ENCODE measurements at places on chromosomes 1 and 21. TPM values are rescaled to one million over a fixed set of nuclear protein-coding genes. Genes with fewer than 3 reads are reported as not detected.

DNA sequence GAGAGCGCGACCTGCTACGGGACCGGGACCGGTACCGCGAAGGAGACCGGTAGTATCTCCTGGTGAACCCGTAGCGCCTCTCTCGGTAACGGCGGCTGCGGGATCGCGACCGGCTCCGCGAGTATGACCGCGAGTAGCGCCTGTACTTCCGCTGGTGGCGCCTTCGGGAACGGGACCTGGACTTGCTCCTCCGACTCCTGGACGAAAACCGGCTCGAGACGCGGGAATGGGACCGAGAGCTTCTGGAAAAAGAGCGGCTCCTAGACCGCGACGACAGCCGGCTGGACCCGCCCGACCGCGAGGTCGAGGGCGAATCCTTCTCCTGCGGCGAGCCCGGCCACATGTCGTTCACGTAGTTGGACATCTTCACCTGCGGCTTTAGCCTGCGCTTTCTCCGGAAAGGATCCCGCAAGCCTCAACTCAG lies 642 bp downstream of the RSRP1 start:
- DNase-seq = no peak

DNA sequence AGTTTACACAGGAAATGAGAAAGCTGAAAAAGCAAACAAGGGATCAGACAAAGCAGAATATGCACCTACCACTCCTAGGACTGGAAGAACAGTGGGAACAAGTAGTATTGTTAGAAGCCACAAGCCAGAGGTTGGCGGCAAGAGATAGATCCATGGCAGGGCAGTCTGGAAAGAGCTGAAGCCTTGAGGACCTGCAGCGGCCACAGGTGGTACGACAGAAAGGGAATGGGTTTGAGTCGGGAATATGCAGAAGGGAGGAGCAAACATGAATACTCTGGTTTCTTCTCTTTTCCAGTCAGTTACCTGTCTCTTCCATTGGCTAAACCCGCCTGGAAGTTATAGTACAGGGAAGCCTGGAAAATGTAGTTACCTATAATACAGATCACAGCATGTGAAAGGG lies 3.9 kb upstream of the PCNX2 start:
- no peak for DNase-seq

GRCh38 chr1:202010180-202011015 lies at the start of gene ELF3:
ELF3 (plus strand) TSS chr1:202010587; CDS start chr1:202011137, 550 bp downstream.
- no peak for DNase-seq

DNA sequence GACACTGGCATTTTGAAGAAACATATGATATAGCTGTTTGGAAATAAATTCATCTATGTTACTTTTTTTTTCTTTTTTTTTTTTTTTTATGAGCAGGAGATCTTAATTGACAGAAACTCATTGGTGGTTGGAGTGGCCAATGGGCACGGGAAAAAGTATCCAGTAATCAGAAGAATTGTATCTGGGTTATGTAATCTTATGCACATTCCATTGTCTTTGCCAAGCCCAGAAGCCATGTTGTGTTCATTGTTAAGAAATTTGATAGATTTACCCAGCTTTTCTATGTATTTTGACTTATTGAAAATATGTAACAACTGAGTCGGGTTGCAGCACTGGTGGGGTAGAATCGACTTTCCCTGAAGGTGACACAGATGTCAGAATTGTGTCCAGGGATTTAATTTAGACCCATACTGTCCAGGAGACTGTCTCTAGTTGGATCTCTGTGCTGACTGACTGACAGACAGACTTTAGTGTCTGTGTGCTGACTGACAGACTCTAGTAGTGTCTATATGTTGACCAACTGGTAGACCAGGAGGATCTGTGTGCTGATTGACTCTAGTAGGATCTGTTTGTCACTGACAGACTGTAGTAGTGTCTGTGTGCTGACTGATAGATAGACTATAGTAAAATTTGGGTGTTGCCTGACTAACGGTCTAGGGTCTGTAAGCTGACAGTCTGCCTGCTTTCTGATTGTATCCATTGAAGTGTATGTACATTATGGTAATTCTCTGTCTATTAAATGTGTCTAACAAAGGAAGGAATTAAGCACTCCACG lies 12.3 kb upstream of the C4BPB start:
- DNase-seq = no peak

DNA sequence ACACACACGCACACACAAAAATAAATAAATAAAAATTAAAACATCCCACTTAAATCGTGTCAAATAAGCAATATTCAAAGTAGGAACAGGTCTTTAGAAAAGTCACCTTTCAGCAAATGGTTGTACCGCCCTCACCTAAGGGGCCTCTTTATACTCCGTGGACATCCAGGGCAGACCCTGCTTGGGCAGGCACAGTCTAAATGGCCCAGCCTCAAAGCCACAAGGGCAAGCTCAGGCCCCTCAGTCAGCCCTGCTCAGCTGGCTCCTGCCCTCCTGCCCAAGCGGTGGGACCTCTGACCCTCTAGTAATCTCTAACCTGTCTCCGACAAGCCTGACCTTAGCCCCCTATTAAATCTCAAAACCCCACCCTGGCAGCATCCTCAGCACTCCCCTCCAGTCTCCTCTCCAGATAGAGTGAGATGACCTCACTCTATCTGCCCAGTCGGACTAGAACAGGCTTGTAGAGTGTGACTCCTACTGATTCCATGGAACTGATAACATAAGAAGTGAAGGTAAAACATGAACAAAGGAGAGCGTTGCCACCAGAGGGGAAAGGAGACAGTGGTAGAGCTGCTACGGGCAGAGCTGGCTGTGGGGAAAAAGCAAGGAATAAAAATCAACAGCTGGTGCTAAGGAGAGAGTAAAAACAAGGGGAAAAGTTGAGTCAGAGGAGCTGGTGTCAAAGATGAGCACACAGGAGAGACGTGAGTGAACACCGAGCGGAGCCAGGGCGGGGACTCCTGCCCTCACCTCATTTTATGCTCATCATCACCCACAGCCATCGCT lies 36.0 kb downstream of the SIPA1L2 start:
- no peak for DNase-seq

WNT3A gene
- total RNA-seq = not detected

CD1C gene
- total RNA-seq = not detected

NEGR1 gene
- not detected for total RNA-seq

DNA sequence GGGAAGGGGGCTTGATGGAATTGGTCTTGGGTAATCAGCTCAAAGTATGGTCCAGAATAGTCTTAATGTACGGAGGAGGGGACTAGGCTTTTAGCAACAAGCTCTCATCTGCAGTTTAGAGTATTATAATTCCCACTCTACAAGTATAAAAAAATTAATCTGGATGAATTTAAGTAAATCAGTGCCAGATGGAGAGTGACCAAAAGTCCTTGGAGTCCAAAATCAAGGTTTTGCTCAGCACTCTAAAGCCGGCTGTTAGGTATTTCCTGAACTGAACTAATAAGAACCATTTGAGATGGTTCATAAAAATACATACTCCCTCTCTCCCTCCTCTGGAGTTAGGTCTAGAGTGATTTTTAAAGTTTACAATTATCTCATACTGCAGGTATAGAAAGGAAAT lies 23.7 kb downstream of the GLUL start:
- no peak for DNase-seq

CRABP2 gene
- 0.61 TPM for total RNA-seq

DNA sequence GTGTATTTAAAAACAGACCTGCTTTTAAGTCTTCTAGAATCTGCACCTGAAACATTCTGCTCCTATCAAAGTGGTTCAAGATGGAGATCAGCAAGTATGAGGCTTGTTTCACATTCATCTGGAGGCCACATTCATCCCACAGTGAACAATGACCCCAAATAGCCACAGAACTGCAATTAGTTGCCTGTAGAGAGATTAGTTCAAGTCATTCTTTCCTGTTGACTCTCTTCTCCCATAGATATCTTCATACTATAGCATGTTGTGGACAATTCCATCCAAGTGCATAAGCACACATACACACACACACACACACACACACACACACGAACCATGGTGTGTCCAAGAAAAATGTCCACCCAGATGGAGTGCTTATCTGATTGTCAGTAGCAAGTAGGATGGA lies 101.7 kb upstream of the FGGY start:
- no peak for DNase-seq

FAM167B gene
- total RNA-seq = 0.50 TPM

GRCh38 chr21:17903929-17904639 lies 84.9 kb upstream of the C21orf91 start:
- no peak for DNase-seq

GRCh38 chr1:109883248-109883955 lies 27.2 kb upstream of the CSF1 start:
- DNase-seq = no peak

GJA9 gene
- not detected for total RNA-seq

DNA sequence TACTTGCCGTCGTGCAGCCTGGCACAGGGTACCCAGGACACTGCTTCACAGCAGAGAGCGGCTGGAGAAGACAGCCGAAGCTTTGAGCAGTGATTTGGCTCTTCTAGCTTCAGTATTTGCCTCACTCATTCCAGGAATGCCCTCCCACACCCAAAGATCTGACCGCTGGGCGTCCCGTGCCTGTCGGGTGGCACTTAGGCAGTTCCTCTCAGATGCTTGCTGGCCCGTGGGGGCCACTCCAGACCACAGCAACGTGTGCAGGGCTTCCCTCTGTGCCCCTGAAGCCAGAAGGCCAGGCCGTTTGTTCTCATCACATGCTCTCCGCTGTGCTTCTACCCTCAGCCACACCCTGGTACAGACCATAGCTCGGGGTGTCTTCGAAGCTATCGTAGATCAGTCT lies 17.0 kb downstream of the RRP1B start:
- DNase-seq = no peak

LRRC38 gene
- total RNA-seq = not detected

- no peak for DNase-seq
These were observed 5.0 kb downstream of the OR10J1 start for GRCh38 chr1:159444511-159444910.

GRCh38 chr1:34619256-34619655 lies 135.6 kb upstream of the GJB5 start:
- no peak for DNase-seq

DNA sequence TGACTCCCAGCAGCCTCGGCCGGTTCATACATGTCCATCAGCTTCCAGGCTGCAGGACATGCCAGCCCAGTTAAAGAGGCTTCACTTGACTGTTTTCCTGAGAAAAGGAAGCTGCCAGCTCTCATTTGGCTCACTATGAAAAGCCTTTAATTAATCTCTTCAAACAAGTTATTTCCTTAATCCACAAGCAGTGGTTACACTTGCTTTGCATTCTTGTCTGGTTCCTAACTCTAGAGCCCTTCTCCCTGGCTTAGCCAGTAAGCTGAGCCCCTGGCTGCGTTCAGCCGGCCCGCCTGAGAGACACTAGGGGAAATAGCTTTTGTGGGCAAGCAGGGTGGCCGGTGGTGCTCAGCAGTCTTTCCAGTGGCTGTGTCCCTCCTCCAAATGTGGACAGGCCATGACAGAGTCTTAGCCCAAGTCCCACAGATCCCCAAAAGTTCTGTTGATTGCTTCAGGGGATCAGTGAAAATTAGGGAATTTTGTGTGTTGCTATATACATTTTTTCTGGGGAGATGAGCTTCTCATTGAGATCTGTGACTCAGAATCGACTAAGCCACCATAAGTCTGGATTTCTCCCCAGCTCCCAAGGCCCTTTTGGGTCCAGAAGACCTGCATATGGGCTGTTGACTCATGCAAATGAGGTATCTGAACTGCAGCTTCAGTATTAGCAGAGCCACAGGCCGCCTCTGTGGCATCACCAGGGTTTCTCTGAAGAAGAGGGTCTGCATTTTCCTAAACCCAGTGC lies 10.1 kb downstream of the ATF3 start:
- no peak for DNase-seq

- no peak for DNase-seq
These were observed 83.2 kb downstream of the EPS15 start for GRCh38 chr1:51435878-51436277.

GFI1 gene
- total RNA-seq = 33.2 TPM

- DNase-seq = no peak
These were observed 378.0 kb upstream of the VAMP3 start for GRCh38 chr1:7393136-7393535.

- DNase-seq = no peak
These were observed 3.9 kb downstream of the PLA2G2D start for GRCh38 chr1:20115479-20115878.

SNRPE gene
- total RNA-seq = 69.9 TPM

FMO5 gene
- total RNA-seq = 1.5 TPM

GRCh38 chr1:223200903-223201302 lies 57.9 kb upstream of the TLR5 start:
- DNase-seq = no peak

ZNF648 gene
- total RNA-seq = not detected

DNA sequence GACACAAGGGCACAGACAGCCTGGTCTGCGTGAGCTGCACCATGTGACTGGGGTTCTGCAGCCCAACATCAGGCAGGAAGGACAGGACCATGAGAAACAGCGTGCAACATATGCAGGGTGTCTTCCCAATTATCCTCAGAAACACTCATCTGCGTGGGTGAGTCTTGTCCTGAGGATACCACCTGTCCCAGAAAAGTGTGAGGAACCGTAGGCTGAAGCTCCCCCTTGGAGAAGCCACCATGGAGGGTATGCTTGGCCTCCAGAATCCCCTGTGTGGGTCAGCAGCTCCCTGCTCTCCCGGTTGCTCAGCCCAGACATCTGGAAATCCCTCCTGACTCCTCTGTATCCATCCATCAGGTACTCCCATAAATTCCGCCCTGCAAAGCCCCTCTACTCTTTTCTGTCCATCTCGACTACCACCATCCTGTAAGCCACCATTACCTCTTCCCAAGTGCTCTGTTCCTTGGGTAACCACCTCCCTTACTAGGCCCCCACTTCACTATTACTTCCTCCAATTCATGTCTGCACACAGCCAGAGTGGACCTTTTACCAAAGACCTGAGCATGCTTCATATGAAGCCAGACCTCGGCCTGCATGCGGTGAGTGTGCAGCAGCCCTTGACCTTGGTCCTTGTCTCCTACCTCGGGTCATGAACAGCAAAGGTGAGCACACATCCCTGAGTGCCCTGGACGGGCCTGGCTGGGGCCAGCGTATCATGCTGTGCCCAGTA lies 33.0 kb downstream of the ETS2 start:
- no peak for DNase-seq

DNA sequence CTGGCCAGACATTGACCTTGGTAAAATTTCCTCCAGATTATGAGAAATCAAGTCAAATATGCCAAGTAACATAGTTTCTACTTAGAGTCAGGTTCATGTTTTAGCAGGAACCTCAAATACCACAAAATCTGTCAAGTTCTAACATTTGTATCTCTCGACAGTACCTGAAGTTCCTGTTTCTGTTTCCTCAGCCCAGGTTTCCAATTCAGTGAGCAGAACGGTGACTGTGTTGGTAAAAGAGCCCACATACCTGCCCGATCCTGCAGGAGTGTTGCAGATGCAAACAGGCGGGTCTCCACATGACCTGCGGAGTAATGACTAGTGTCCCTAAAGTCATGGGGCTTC lies 57.9 kb upstream of the LGALS8 start:
- DNase-seq = peak; percentile 39

DONSON gene
- 13.7 TPM for total RNA-seq

ESRRG gene
- total RNA-seq = not detected

GRCh38 chr1:50265790-50266314 lies 157.1 kb downstream of the ELAVL4 start:
- DNase-seq = no peak

- DNase-seq = no peak
These were observed 4.3 kb upstream of the CPLANE2 start for GRCh38 chr1:16241221-16241708.

GRCh38 chr1:22557341-22557950 lies 5.8 kb upstream of the EPHA8 start:
- DNase-seq = no peak

GRCh38 chr1:54136963-54137533 lies 15.8 kb downstream of the CDCP2 start:
- DNase-seq = no peak

- DNase-seq = no peak
These were observed 21.1 kb downstream of the PLA2G4A start for GRCh38 chr1:186849826-186850225.
